ENCODE measurements at places on chromosomes 2 and 18. TPM values are rescaled to one million over a fixed set of nuclear protein-coding genes. Genes with fewer than 3 reads are reported as not detected.

PKDCC gene
- 21.8 TPM for total RNA-seq

UNC80 gene
- total RNA-seq: not detected

VWC2L gene
- total RNA-seq: not detected

NR4A2 gene
- 2.4 TPM for total RNA-seq

HOXD10 gene
- total RNA-seq: 5.5 TPM

MYL1 gene
- total RNA-seq: not detected

ZNF532 gene
- total RNA-seq: 25.3 TPM

CNDP1 gene
- not detected for total RNA-seq

CD8B gene
- total RNA-seq: not detected

SPATA3 gene
- total RNA-seq: not detected

TUBA3E gene
- 0.78 TPM for total RNA-seq

ODC1 gene
- 132 TPM for total RNA-seq

MERTK gene
- 1.9 TPM for total RNA-seq

CYS1 gene
- total RNA-seq: 1.2 TPM

DUSP2 gene
- 0.53 TPM for total RNA-seq

IMPA2 gene
- 74.3 TPM for total RNA-seq

Measured in A549 treated with ZK216348 at 1 μM for 4 hours (cell line).